ENCODE measurements at places on chromosomes 7 and 10.

DNA sequence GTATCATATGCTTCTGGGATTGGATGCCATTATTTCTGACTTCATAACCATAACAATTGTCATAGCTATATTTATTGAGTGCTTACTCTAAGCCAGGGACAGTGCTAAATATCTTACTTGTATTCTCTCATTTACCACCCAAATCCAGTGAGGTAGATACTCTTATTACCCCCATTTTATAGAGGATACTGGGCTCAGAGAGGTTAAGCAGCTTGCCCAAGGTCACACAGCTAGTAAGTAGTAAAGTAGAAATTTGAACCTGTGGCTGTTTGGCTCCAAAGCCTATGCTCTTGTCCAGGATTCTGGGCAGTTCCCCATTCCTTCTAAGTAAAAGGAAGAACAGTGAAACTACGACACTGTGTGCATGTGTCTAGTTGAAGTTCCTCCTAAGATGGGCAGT lies 56.5 kb downstream of the COL13A1 start:
- DNase-seq = no peak

DNA sequence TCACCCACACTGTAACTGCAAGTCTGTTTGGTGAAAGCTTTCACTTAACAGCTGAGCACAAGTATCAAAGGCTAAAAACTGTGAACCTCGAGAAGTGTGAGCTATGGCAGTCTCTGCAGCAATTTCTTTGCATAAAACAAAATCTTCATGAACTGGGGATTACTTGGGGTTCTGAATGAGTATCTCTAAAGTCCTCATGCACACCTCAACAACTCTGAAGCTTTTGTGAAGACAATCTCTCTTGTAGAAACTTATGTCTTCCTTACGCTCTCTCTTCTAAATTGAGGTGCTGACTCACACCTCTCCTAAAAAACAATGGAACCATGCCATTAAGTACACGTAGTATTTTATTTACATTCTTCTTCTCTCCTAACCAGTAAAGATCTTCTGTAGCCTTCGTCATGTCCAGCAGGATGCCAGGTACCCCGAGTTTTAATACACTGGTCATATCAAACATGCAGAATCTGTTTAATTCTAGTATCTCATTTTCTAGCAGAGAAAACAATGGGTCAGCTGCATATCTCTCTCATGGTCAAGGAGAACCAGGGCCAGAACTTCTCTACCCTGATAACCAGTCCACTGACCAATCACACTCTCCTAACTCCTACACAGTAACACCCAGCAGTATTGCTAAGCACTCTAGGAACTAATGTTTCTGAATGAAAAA lies 76.9 kb downstream of the UBE2H start:
- DNase-seq = no peak

GRCh38 chr10:127579640-127580039 lies 30.5 kb downstream of the NPS start:
- DNase-seq = no peak

DNA sequence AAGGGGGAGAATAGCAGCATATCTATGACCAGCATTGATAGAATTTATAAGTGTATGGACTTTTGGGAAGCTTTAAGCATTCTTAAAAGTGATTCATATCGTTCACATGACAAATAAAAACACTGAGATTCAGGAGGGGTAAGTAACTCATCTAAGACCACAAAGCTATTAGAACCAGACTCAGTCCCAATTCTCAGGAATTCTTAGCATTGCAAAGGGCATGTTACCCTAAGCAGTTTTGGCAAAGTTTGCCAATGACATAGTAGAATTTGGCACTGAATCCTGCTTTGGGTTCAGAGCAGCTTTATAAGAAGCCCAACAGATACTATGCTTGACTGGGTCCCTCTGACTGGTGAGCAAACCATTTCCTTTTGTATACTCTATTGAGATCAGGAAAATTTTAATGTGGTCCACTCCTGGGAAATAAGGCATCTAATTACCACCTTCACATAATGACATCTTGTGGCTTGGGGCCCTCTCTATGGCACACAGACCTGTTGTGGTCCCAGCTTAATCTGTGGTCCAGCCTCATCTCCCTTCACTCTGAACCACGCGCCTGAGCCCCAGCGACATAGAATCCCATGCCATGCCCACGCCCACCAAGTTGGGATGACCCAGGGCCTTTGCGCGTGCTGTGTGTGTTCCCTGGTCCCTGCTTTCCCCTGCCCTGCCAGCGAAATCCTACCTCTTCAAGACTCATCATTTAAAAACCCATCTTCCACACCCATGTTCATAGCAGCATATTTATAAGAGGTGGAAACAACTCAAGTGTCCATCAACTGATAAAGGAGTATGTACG lies 37.5 kb upstream of the DOCK1 start:
- DNase-seq = no peak

DNA sequence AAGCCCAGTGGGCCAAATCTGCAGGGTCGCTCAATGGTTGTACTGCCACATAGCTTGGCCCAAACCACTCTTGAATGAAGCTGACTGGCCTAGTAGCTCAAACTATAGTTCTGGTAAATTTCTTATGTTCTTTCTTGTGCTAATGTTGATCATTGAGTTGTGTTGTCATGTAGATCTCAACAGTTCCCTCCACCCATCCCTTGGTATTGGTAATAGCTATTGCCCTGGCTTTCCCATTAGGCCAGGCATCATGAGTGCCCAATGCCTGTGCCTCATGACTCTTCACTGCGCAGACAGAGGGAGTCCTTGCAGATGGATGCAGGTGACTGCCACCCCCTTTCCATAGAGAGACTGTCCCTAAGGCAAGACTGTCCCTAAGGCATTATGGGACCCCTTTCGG lies 988.4 kb downstream of the KCNMA1 start:
- no peak for DNase-seq

DNA sequence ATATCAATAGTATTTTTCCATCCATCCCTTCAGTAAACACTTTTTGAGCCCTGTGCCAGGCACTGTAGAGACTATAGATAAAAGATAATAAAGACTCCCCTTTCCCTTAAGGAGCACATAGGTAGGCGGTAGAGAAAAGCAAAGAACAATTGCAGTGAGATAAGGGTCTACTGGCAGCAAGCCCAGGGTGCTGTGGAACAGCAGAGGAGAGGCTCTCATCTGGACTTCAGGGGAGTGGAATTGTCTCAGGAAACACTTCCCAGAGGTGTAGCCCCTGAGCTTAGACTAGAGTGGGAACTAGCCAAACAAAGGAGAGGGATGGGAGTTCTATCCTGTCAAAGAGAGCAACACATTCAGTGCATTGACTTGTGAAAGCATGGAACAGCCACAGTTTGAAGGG lies 102.0 kb downstream of the NRF1 start:
- DNase-seq = no peak

DNA sequence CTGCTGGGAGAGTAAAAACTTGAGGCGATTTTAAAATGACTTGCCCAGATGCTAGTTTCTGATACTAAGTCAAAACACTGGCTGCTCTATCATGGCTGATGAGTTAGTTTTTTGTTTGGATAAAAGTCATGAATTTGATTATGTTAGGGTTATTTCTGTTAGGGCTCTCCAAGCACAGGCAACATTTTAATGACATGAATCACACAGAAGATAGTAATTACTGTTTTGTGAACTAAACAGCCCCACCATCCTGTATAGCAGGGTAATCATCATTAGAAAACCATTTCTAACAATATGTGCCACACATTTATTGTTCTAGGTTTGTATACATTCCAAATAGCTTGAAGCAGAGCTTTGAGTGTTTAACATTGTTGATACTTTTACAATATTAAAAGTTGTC lies 750.3 kb downstream of the ANKRD7 start:
- DNase-seq = no peak

- no peak for DNase-seq
These were observed 78.3 kb downstream of the SLC25A40 start for GRCh38 chr7:87797798-87798403.

DNA sequence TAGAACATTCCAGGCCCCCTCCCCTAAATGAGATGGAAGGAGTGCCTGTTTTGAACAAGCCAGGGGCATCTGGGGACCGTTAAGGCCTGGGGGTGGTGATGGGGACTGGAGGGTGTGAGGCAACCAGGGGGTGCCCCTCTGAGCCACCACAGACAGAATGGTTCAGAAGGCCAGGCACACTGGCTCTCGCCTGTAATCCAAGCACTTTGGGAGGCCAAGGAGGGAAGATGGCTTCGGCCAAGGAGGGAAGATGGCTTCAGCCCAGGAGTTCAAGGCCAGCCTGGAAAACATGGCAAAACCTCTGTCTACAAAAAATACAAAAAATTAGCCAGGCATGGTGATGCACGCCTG lies 173.2 kb upstream of the TNRC18 start:
- DNase-seq = no peak

- DNase-seq = no peak
These were observed 335.4 kb downstream of the PTPRN2 start for GRCh38 chr7:158252081-158252836.

- no peak for DNase-seq
These were observed 86.7 kb upstream of the PRKAR2B start for GRCh38 chr7:106957766-106958165.

DNA sequence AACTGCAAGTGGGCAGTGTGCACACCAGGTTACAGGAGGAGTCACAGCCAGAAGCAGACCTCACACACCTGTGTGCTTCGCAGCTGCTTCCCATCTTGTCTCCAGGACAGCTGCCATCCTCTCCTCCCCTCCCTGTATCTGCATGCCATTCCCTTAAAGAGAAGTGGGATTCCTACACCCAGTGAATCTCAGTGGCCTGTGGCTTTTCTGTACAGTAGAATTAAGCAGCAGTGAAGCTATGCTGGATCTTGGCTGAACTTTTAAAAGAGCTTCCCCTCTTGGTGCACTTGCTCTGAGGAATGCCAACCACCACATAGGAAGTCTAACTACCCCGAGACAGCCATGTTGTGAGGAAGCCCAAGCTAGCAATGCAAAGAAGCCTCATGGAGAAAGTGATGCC lies 236.5 kb upstream of the ZMIZ1 start:
- no peak for DNase-seq

- no peak for DNase-seq
These were observed 40.4 kb downstream of the CNNM1 start for GRCh38 chr10:99369551-99369950.

DNA sequence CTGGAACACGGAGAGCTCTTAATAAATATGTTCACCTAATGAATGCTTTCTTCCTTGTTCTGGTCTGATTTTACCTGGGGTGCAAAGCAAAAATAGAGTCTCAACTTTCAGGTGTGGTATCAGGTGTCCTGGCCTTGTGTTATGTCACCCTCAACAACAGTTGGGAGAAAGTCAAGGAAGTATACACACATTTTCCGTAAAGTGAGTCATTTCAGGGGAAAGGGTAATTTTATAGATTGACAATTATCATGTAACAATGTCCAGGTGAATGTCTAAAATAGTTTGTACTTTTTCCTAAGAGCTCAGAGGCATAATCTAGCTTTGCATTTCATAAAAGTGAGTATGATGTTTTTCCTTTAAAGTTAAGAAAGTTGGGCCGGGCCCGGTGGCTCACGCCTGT lies 287.4 kb downstream of the SKIDA1 start:
- DNase-seq = no peak

GRCh38 chr7:2582006-2582735 lies 23.4 kb downstream of the IQCE start:
- DNase-seq = no peak

DNA sequence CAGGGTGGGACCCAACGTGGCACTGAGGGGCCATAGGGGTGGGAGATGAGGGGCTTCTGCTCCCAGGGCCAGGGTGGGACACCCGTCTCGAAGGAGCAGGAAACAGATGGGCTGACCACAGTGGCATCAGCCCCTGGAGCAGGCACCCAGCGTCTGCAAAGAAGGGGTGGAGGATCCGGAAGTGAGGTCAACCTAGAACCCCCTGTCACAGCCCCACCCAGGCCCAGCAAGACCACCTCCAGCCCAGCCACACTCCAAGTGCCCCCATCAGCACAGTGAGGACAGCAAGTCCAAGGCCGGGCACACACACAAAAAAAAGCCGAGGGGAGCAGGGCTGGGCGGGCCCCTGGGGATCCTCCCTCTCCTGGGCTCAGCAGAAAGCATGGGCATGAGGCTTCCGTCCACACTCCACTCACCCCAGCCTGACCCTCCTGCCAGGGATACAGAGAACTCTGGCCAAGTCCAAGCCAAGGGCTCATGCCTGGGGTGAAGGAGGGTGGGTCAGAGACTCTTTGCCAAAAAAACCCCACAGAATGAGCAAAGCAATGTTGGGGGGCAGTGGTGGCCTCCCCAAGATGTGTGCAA lies 111.0 kb downstream of the FOXL3 start:
- DNase-seq = no peak

DNA sequence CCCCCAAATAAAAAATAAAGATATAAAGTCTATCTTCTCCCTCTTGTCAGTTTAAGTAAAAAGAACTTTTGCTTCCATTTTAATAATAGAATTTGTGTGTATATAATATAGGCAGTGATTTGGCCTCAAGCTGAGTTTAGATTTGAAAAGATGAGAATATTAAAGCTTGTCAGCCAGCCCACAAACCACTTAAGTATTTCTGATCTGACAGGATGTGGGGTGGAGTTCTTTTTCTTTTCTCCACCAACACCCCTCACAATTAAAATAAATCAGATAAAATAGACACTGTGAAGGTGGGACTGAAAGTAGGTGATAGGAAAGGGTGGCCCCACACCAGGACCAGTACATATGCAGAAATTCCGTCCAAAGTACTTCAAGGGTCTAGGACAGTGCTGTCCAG lies 714.1 kb downstream of the AUTS2 start:
- no peak for DNase-seq

Measured in right lobe of liver (tissue), 6 donors.